CD4-positive, alpha-beta T cell treated with Interleukin-15 for 4 hours (primary cell): ENCODE measurements at places on chromosomes 1 and 21.
A peak's percentile ranks its signal among the peaks of the same experiment; 100 is the strongest.

DNA sequence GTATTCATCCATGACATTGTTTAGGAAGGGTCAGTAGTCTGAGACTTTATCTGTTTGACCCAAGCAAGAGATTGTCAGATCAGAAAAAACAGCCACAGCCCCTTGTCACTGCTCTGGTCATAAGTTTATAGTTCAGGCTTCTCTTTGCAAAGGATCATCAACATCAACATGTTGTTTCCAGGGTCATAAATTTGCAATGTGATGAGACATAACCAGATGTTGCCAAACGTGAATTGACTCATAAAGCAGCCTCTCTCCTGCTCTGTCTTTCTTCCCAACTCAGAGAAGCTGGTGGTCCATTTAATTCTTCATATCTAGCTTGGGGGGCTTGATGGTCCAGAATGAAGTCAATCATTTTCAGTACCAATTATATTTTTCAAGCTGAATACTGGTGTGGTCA is 507.2 kb upstream of the PBX1 start:
- no peak for DNase-seq

DNA sequence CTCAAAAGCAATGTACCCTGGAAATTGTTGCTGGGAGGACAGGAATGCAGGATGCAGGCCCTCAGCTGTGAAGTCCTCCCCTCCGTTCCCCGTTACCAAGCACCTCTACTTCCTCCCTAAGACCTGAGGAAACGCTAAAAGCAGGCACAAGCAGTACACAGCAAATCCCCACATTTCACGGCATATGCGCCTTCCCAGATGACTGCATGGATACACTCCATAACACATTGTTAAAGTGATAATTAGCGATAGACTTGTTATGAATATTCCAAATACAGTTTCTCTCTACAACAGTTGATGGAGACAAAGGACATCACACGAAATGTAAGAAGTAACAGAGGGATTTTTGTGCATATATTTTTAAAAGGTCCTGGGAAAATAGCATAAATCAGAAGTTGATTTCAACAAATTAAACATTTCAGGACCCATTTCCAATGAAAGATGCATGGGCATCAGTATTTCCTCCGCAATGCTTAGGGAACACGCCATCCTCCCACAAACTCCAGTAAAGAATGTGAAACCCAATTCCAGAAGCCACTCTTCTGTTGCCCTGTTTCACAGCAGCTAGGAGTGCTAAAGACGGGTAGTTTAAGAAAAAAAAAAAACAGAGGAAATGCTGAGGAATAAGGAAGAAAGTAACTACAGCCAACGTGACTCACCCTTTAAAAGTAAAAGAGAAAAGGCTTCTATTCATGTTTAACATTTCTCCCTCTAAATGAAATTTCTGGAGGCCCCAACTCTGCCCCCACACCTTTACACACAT is 75.5 kb downstream of the HIVEP3 start:
- DNase-seq: no peak

DNA sequence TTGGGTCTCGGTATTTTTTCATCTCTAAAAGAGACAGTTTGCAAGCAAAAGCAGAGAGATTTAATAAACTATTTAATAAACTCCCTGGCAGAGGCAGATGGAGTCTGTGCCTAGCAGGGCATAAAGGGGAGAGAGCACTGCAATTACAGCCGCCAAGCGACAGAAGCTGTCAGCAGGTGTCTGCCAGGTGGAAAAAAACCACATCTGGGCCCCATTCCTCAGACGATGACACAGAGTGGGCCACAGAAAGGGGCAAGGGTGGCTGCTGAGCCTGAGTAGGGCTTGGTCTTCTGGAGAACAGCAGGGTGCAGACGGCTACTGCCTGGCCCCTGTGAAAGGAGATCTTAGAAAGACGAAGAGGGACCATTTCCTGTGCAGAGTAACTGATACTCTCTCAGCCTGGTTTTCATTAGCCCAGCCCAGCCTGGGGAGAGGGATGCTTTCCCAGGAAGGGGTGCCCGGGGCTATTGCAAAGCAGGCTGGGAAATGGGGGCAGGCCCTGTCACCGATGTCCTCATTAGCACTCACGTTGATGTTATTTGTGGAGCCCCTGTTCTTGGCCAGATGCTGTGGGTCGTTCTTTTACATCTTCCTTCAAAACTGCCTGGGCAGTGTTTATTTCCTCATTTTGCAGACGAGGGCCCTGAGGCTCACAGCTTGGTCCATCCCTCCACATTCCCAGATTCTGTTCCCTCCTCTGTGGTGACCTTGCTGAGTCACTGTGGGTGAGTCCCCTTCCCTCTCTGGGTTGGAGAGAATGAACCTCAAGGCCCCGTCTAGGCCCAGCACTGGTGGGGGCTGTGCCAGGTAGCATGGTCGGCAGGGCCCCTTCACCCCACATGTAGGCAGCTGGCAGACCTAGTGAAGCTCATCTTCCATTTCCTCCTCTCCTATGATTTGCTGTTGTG is 472.7 kb downstream of the PTPRU start:
- DNase-seq: no peak

GRCh38 chr1:21843996-21844395 is 31.9 kb downstream of the LDLRAD2 start:
- DNase-seq: no peak

DNA sequence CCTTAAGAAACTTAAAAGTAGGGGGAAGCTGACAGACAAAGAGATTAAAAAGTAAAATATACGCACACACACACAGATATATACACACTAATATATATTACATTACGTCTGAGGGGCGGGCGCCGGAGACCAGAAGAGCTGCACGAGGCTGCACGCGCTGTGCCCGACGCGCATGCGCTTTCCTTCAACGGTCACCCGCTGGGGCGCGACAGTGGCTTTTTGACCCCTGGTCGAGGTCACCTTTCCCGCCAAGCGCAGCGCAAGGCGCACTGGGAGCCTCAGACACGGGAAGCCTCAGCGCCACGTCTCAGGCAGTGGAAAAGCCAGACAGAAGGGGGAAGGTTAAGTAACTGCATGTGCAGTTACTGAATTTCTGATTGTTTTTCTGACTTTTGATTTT is at the start of gene HORMAD1:
TSS of gene HORMAD1 (minus strand) at position 193 of the 400 bp plus-strand sequence. CDS start 1,390 bp downstream, outside the sequence.
- DNase-seq: no peak

DNA sequence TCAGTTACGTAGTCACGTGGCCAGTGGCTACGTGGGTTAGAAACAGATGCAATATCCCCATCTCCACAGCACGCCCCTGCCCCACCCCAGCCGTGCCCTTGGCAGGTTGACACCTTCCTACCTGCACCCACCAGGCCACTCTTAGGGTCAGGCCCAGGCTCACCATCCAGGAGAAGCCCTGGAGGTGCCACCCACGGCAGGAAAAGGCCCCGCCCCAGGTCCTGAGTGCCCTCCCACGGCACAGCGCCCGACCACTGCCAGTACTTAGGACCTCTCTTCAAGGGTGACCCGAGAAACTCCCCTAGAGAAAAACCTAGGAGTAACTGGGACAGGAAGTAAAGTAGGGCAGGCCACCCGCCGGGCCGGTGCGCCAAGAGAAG is 1.5 kb downstream of the C1orf35 start:
- no peak for DNase-seq

GRCh38 chr1:173190101-173190936 is 16.8 kb downstream of the TNFSF4 start:
- DNase-seq: no peak

DNA sequence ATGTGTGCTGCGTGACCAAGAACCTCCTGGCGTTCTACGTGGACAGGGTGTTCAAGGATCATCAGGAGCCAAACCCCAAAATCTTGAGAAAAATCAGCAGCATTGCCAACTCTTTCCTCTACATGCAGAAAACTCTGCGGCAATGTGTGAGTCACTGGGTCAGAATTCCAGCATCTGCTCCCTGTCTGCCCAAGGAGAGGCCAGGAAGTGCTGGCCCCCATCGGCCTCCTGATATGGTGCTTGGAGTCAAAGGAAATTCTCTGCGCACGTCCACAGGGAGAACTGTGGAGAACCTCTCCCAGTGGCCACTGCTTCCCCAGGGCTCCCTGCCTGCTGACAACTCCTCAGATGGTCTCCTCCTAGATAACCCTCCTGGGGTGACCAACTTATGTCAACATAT is 25.6 kb upstream of the IL20 start:
- no peak for DNase-seq

- DNase-seq: no peak
These were observed 200.2 kb downstream of the APP start for GRCh38 chr21:25970254-25970930.

- no peak for DNase-seq
These were observed 7.5 kb upstream of the KPNA6 start for GRCh38 chr1:32100359-32100758.

GRCh38 chr1:193079187-193079586 is 19.8 kb downstream of the RO60 start:
- no peak for DNase-seq

- DNase-seq: no peak
These were observed 289.4 kb upstream of the FMN2 start for GRCh38 chr1:239802275-239802674.

DNA sequence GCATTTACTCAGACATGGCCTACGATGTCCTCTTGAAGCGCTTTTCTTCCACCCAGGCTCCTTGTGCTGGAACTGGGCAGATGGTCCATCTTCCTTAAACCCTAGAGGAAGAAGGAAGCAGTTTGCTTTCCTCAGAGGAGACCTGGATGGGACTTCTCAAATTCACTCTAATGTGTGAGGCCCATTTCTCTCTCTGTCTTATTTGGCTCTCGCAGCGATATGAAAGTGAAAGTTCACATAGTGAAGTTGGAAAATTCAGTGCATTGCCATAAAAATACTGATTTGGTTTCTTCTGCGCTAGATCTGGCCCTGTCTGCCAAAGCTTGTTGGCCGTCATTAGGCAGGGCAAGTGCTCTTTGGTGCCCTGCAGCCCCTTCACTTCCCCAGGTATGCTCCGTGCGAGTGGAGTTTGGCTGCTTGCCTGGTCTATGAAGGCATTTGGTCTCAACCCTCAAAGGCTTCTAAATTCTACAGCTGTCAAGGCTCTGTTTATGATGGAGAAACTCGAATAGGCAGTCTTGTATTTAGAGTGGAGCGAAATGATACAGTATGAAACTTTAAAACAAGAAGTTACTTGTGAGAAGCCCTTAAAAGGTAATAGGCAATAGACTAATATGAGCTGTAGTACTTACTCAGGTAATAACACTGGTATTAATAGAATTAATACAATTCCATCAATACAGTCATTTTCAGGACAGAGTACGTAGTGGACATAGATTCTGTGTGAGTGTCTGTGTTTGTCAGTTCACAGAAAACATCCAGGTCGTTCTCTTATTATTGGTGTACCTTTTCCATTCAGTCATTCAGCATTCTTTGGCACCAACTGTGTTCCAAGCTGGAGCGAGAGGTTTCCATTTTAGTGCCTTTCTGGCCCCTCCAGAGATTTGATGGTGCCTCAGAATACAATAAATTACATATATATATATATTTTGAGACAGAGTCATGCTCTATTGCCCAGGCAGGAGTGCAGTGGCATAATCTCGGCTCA is 20.5 kb downstream of the SZRD1 start:
- DNase-seq: peak; percentile 18
